ENCODE measurements at places on chromosomes 4 and X.
A peak's percentile ranks its signal among the peaks of the same experiment; 100 is the strongest.

DNA sequence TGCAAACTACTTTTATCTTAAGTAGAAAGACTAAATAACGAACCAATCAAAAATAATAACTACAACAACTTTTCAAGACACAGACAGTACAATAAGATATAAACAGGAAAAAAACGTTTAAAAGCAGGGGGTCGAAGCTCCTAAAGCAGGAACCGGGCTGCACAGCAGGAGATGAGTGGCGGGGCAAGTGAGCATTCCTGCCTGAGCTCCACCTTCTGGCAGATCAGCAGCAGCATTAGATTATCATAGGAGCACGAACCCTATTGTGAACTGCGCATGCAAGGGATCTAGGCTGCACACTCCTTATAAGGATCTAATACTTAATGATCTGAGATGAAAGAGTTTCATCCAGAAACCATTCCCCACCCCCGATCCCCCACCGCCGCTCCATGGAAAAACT, 146.2 kb downstream of the TEX11 start:
- DNase-seq, result no peak

- peak; percentile 90 for DNase-seq
Measured at GRCh38 chrX:150324035-150324728, 38.9 kb upstream of the MAMLD1 start.

- DNase-seq, result peak; percentile 83
Measured at GRCh38 chr4:2412885-2413716, 5.3 kb downstream of the ZFYVE28 start.

- DNase-seq, result no peak
Measured at GRCh38 chr4:182711211-182711610, 206.0 kb downstream of the DCTD start.

DNA sequence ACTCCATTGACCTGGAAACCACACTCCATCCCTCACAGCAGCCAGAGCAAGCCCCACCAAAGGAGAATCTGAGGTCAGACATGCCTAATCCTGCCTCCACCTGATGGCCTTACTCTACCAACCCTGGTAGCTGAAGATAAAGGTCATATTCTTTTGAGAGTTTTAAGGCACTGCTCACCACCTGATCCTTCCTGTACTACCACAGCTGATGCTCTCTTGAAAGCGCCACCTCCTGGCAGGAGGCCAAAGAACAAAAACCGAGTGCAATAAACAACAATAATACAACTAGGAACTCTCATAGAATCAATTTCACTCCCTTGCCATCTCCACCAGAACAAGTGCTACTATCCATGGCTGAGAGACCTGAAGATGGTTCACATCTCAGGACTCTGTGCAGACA, 301.6 kb downstream of the NAF1 start:
- no peak for DNase-seq

GRCh38 chr4:157907226-157907946, 265.4 kb downstream of the GASK1B start:
- DNase-seq, result no peak

- DNase-seq, result peak; percentile 9
Measured at GRCh38 chrX:63275127-63275526, 76.0 kb downstream of the SPIN4 start.

Measured in iris pigment epithelial cell (primary cell).